ENCODE measurements at places on chromosomes 2 and 18.

- DNase-seq: no peak
Measured at GRCh38 chr18:2907550-2908135, 60.8 kb downstream of the EMILIN2 start.

GRCh38 chr2:157933160-157933920 lies 57.2 kb upstream of the ACVR1 start:
- no peak for DNase-seq

GRCh38 chr2:13558368-13558767 lies 841.6 kb downstream of the TRIB2 start:
- DNase-seq: no peak

GRCh38 chr2:20430461-20431300 lies 16.2 kb upstream of the RHOB start:
- DNase-seq: no peak

- no peak for DNase-seq
Measured at GRCh38 chr2:71880846-71881610, 266.6 kb downstream of the CYP26B1 start.

DNA sequence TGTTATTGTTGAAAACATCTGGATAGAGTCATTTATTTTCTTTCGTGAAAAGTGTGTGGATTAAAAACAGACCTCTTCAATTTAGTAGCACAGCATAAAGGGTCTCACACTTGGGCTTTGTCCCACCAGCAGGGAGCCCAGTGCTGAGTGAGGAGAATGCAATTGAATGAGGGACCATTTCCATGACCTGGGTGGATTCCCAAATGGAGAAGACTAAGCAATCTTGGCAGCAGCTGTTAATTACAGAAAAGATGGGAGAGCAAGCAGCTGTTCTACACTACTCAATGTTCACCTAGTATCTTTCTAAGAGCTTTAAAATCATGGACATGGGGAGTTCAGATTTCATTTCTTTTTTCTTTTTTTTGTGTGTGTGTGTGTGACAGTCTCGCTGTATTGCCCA lies 121.8 kb upstream of the FN1 start:
- no peak for DNase-seq

DNA sequence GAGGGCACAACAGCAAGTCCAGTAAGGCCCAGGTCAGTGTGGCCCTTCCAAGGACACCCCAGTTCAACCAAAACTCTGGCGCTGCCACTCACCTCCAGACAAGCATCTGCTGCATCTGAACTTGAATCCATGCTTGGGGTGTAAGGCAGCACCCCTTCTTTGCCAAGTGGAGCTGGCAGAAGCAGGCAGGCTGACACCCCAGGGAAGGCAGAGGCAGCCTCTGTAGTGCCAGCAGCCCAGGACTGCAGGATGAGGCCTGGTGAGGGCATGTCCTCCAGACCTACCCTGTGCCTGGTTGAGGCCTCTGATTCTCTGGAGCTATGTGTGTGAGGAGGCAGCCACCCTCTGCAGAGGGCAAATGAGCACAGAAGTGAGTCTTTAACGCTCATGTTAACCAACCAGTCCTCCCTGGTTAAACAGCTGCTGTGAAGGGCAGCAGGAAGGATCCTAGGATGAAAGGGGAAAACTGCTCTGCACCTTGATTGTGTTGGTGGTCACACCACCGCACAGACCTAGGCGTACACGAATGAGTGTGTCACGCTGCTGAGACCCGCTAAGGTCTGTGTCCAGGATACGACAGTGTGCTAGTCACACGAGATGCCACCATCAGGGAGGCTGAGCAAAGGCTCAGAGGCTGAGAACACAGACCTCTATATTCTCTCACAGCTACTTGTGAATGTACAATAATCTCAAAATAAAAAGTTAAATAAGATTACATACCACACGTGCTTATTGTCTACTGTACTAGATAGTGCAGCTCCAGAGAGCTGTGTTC lies 2.2 kb downstream of the PARD6G start:
- no peak for DNase-seq

DNA sequence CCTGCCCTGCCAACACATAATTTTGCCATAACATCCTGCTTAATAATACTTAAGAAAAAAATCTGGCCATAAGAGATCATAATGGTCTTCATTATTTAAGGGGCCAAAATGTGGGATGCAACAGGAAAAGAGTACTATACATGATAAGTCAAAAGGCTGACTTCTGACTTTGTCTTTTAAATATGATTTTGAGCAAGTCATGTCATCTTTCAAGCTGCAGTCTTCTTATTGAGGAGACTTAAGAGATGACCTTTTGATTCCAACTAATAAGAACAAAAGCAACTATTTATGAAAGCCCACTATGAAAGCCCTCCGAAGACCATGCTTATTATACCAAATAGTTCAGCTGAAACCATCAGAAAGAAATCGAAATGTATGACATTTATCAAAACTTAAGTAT lies 41.6 kb downstream of the PUM2 start:
- no peak for DNase-seq

DNA sequence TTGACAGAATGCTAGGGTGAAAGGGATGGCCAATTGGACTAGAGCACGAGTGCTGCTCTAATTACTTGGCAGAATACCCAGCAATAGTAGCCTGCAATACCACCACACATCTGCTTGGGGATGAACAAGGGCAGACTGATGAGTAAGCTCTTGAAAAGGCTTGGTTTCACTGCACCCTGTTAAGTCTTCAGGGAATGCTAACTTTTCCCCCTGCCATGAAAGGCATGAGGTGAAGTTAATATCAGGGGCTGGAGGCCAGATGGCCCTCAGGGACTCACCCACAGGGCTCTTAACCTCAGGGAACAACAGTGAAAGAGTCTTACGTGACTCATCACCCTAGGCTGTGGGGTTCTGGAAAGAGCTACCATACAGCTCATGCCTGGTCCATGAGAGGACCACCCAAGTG lies 51.7 kb upstream of the MYL1 start:
- DNase-seq: no peak

DNA sequence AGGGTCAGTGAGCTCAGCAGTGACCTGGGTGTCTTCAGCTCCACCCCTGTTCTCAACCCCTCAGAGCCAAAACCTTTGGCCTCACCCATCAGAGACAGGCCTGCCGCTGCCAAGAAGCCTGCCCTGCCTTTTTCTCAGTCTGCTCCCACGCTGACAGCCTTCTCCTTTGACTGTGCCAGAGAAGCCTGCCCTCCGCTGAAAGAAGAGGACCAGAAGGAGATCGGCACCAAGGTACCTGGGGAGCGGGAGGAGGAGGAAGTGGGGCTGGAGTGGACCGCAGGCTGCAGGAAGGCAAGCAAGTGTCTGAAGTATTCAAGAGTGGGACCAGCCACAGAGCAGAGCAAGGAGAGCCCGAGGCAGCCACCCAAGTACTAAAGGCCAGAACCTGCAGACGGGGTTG lies 33.2 kb downstream of the TOGARAM2 start:
- DNase-seq: no peak

- no peak for DNase-seq
Measured at GRCh38 chr18:74489676-74490075, 6.5 kb upstream of the CNDP2 start.

- no peak for DNase-seq
Measured at GRCh38 chr2:120880381-120880780, 144.7 kb downstream of the GLI2 start.

Measured in NCI-H1092 (cell line).